ENCODE measurements at places on chromosomes 11 and 22. TPM values are rescaled to one million over a fixed set of nuclear protein-coding genes. Genes with fewer than 3 reads are reported as not detected.

DNA sequence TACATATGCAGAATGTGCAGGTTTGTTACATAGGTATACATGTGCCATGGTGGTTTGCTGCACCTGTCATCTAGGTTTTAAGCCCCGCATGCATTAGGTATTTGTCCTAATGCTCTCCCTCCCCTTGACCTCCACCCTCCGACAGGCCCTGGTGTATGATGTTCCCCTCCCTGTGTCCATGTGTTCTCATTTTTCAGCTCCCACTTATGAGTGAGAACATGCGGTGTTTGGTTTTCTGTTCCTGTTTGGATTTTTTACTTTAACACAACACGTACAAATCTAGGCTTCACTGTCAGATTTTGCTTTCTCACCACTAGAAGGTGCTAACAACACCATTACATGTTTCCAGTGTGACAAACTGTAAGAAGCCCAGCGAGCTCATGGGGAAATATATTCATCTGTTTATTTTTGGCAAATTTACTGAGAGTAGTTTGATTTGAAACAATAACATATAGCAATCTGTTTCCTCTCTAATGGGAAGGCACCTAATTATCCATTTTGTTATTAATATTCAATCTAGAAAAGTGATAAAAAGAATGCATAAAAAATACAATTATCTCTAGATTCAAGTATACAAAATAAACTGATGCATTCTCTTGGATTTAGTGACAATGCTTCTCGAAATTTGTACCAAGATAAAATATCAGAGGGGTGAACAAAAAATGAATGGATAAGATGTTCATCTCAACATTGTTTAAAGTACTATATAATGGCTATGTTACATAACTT lies 23.2 kb upstream of the BIRC3 start:
- no peak for DNase-seq

DNA sequence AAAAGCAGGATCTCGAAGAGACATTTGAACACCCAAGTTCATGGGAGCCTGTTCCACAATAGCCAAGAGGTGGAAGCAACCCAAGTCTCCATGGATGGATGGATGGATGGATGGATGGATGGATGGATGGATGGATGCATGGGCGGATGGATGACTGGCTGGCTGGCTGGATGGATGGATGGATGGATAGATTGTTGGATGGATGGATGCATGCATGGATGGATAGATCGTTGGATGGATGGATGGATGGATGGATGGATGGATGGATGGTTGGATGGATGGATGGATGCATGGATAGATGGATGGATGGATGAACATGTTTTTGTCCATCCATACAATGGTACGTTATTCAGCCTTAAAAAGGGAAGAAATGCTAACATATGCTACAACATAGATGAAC lies 603.4 kb downstream of the BRD1 start:
- DNase-seq = no peak

PANX3 gene
- total RNA-seq = not detected

SCARF2 gene
- total RNA-seq = 32.2 TPM

Data from vagina (tissue), 2 donors.